ENCODE measurements at places on chromosomes 2 and 18. TPM values are rescaled to one million over a fixed set of nuclear protein-coding genes. Genes with fewer than 3 reads are reported as not detected.
A peak's percentile ranks its signal among the peaks of the same experiment; 100 is the strongest.

The MEMO1 gene
- 35.7 TPM for total RNA-seq

GRCh38 chr18:61822879-61823278 lies 69.9 kb downstream of the RNF152 start:
- no peaks in the 10 kb centered on the region for H3K27me3 ChIP-seq
- no peak overlapping the region for H3K27ac ChIP-seq
- no peaks in the 10 kb centered on the region for H3K4me1 ChIP-seq
- H3K36me3 ChIP-seq, result no peaks in the 10 kb centered on the region
- DNase-seq, result no peak

The ZSWIM2 gene
- total RNA-seq, result not detected

- no peak for DNase-seq
- peaks cover 85% of the 10 kb centered on the region for H3K36me3 ChIP-seq
- no peak overlapping the region for H3K4me3 ChIP-seq
- H3K4me1 ChIP-seq, result no peaks in the 10 kb centered on the region
- no peaks in the 10 kb centered on the region for H3K27me3 ChIP-seq
These were observed 27.1 kb downstream of the CTDP1 start for GRCh38 chr18:79706658-79707057.

The CXXC1 gene
- total RNA-seq, result 60.2 TPM

DNA sequence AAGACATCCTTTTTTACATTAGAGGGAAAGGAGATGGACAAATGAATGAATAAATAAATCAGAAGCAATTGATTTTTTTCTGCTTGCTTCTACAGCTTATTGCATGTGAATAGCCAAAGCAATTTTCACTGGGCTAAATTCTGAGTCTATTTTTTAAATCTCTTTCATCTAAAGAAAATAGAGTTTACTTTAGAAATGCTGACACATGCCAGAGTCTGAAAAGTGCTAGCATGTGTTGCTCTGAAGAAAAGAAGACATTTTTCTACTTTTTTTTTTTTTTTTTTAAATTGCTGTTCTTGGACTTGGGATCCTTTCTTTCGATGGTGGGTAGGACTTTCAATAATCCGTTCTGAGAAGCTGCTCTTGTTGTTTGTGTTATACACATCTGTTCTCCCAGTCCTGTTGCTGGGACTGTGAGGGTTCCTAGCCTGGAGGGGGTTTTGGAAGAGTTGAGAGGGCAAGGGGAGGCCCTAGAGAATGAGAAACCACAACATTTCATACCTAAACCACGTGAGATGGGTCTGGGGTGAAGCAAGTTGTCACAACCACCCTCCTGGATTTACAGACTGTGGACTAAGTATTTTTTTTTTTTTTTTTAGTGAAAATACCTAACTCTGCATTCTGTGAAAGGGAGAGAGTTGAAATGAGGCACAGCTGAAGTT lies 193.5 kb downstream of the PRKCE start:
- H3K27ac ChIP-seq, result no peak overlapping the region
- no peak for DNase-seq
- no peak overlapping the region for H3K4me3 ChIP-seq
- peaks cover 37% of the 10 kb centered on the region for H3K4me1 ChIP-seq

The PECR gene
- total RNA-seq, result 18.5 TPM

- no peaks in the 10 kb centered on the region for H3K27me3 ChIP-seq
- H3K36me3 ChIP-seq, result no peaks in the 10 kb centered on the region
- DNase-seq, result peak; percentile 46
- H3K27ac ChIP-seq, result peak overlapping the region; percentile 99
- H3K4me3 ChIP-seq, result peak overlapping the region; percentile 84
These were observed 1.5 kb downstream of the INO80D start for GRCh38 chr2:206084439-206084869.

The NEU2 gene
- total RNA-seq, result not detected

The DSG4 gene
- total RNA-seq, result not detected

- peaks cover 6% of the 10 kb centered on the region for H3K36me3 ChIP-seq
- DNase-seq, result no peak
- H3K4me1 ChIP-seq, result peaks cover 13% of the 10 kb centered on the region
- H3K27ac ChIP-seq, result no peak overlapping the region
These were observed 56.8 kb downstream of the SMAD2 start for GRCh38 chr18:47873625-47874024.

DNA sequence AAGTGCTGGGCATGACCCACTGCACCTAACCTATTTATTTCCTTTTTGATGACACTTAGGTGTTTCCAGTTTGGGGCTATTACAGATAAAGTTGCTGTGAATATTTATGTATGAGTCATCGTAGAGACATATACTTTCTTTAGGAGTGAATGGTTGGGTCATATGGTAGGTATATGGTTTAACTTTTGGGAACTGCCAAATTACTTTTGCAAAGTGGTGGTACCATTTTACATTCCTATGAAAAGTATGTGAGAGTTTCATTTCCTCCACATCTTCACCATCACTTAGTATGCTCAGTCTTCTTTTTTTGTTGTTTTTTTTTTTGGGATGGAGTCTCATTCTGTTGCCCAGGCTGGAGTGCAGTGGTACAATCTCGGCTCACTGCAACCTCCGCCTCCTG lies 56.1 kb downstream of the HNRNPLL start:
- no peak overlapping the region for H3K4me3 ChIP-seq
- H3K4me1 ChIP-seq, result no peaks in the 10 kb centered on the region
- no peak overlapping the region for H3K27ac ChIP-seq

The FNDC4 gene
- 1.6 TPM for total RNA-seq

- no peak for DNase-seq
- no peak overlapping the region for H3K27ac ChIP-seq
- no peak overlapping the region for H3K4me3 ChIP-seq
- H3K36me3 ChIP-seq, result no peaks in the 10 kb centered on the region
These were observed 105.0 kb downstream of the PRKRA start for GRCh38 chr2:178345951-178346350.

GRCh38 chr2:241852116-241852980 lies 6.3 kb downstream of the PDCD1 start:
- peak; percentile 35 for DNase-seq
- no peak overlapping the region for H3K27ac ChIP-seq
- H3K27me3 ChIP-seq, result peaks cover 9% of the 10 kb centered on the region
- no peak overlapping the region for H3K4me3 ChIP-seq

The UGT1A4 gene
- not detected for total RNA-seq

DNA sequence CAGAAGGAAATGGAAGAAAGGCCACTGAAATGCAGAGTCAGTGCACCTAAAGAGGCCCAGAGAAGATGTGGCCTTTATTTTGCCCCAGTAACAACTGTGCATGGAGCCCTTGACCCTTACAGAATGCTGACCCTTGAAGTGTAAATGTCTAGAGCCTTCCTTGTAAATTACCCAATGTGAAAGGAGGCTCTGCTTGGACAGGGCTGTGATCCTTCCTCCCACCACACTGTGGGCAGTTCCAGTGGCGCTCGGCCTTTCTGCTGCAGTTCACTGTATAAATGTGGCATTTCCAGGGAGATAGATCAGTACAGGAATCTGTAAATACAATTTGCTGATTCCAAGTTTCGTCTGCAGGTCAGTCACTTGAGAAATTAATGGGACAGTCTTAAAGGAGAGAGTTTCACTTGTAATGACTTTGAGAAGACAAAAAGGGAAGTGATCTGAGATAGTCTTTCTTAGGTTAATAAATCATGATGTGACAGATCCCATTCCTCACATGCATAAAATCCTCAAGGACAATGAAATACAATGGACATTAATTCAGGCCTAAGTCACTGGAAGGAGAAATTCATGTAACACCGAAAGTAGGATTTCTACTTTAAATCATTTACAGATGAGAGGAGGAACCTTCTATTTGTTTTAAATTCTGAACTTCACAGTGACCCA lies 133.8 kb upstream of the LMAN1 start:
- H3K27ac ChIP-seq, result no peak overlapping the region
- no peak overlapping the region for H3K4me3 ChIP-seq
- no peaks in the 10 kb centered on the region for H3K27me3 ChIP-seq
- DNase-seq, result no peak
- no peaks in the 10 kb centered on the region for H3K36me3 ChIP-seq

GRCh38 chr2:58313926-58314325 lies 72.8 kb upstream of the FANCL start:
- H3K4me3 ChIP-seq, result no peak overlapping the region
- no peaks in the 10 kb centered on the region for H3K4me1 ChIP-seq
- no peak overlapping the region for H3K27ac ChIP-seq
- H3K36me3 ChIP-seq, result no peaks in the 10 kb centered on the region
- no peaks in the 10 kb centered on the region for H3K27me3 ChIP-seq
- DNase-seq, result no peak

- DNase-seq, result peak; percentile 86
- H3K27ac ChIP-seq, result peak overlapping the region; percentile 76
- H3K36me3 ChIP-seq, result no peaks in the 10 kb centered on the region
- peak overlapping the region; percentile 41 for H3K4me3 ChIP-seq
These were observed 5.8 kb upstream of the MRPL33 start for GRCh38 chr2:27765621-27766286.

- no peak overlapping the region for H3K27ac ChIP-seq
- H3K27me3 ChIP-seq, result peaks cover 5% of the 10 kb centered on the region
- H3K4me1 ChIP-seq, result peaks cover 8% of the 10 kb centered on the region
- H3K36me3 ChIP-seq, result no peaks in the 10 kb centered on the region
- DNase-seq, result no peak
These were observed 5.0 kb upstream of the PKDCC start for GRCh38 chr2:42042631-42043355.

The GLI2 gene
- 3.3 TPM for total RNA-seq

The SP110 gene
- 68.1 TPM for total RNA-seq

- H3K27ac ChIP-seq, result no peak overlapping the region
- H3K4me1 ChIP-seq, result peaks cover 33% of the 10 kb centered on the region
- no peak for DNase-seq
- H3K36me3 ChIP-seq, result peaks cover 11% of the 10 kb centered on the region
- H3K27me3 ChIP-seq, result no peaks in the 10 kb centered on the region
These were observed 48.6 kb downstream of the DDX1 start for GRCh38 chr2:15640261-15640711.

DNA sequence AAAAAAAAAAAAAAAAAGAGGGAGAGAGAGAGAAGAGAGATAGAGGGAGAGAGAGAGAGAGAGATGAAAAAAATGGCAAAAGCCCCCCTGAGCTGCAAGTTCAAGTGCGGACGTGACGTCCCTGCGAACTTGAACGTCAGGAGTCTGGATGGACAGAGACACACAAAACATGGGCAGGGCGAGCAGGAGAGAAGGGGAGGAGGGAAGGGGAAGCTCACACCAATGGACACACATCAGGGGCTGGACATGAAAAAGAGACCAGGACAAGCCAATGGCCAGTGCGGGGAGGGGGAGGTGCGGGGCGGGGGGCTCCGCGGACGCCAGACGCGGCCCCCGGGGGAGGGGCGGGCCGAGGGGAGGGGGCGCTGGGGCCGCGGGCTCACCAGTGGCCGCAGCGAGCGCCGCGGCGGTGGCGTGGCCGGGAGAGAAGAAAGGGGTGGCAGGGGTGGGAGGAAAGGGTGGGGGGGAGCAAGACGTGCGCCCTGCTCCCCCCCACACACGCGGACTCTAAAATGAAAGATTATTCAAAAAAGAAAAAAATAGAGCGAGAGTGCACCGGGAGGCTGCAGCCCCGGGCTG lies at the start of gene BCL11A:
BCL11A (minus strand) TSS at position 160 of the 579 bp plus-strand sequence. CDS start 384 bp downstream, outside the sequence.
- peak within 1 kb of the TSS; percentile 24 for H3K27ac ChIP-seq
- H3K36me3 ChIP-seq, result no peaks in the 10 kb centered on the region
- peak within 1 kb of the TSS; percentile 64 for H3K4me3 ChIP-seq
- peak; percentile 68 for DNase-seq
- peaks cover 95% of the 10 kb centered on the region for H3K27me3 ChIP-seq
- peaks cover 75% of the 10 kb centered on the region for H3K4me1 ChIP-seq

Data from lower lobe of right lung (tissue), 2 donors.